ENCODE measurements at places on chromosomes 12 and 14. TPM values are rescaled to one million over a fixed set of nuclear protein-coding genes. Genes with fewer than 3 reads are reported as not detected.

DACT1 gene
- total RNA-seq: 9.7 TPM

SIX6 gene
- total RNA-seq: not detected

GRCh38 chr12:43120150-43120549 is 431.9 kb downstream of the ADAMTS20 start:
- no peak for DNase-seq

GRCh38 chr12:123064366-123064765 is 83.9 kb downstream of the ARL6IP4 start:
- no peak for DNase-seq

DNA sequence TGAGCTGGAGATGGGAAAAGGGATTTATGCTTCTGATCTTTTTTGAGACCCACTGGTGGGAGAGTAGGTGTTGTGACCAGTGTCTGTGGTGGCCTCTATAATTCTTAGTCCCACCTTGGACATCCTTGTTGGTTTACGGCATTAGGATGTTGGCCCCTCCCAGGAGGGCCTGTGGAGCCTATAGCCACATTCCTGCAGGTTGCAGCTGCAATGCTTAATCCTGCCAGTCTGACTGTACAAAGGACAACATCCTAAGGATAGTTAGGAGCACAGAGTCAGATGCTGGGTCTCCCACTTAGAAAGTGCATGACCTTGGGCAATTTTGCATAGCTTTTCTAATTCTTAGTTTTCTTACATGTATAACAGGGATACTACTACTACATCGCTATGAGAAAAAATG is 150.9 kb upstream of the SLC38A2 start:
- peak; percentile 40 for DNase-seq

GRCh38 chr14:95515596-95516552 is 576 bp downstream of the SYNE3 start:
- peak; percentile 45 for DNase-seq

DNA sequence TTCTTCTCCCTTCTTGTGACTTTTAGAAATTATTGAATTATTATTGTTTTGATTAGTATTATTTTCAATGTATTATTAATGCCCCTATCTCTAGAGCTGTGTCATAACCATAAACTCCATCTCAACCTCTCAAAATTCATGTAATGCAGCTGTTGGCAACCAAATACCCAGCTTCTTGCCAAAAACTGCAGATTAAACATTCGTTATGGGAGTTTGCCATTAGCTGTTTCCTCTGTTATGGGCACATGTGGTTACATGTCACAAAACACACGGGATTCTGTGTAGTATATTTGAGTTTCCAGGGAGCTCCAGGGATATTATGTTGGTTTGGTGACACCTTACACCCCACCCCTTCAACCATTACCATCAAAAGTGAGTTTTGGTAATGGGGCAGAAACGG is 2.8 kb upstream of the ALX1 start:
- DNase-seq: no peak

DNA sequence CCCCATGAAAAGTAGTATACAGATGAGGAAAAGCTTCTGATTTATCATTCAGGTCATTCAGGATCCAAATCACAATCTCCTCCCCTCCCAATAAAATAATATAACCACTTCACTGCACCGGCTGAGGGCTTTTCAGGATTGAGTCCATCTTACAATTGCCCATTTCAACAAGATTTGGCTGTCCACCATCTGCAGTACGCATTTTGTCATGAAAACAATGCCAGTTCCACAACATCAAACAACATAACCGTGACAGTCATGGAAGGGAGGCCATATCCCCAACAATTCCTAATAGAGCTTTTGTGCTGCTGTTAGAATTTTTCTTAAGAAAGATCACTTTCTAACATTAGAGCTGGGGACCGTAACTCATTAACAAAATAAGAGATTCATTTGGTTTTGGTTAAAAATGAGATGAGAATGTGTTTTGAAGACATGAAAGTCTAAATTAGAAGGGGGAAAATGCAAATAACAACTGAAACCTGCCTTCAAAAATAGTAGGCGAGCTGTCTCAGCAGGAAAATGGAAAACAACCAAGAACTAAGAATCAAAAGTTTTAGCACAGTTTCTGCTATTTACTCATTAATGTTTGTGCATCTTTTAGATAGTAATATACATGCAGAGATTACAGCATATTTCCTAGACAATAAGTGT is 38.3 kb upstream of the TMTC2 start:
- DNase-seq: no peak

DNA sequence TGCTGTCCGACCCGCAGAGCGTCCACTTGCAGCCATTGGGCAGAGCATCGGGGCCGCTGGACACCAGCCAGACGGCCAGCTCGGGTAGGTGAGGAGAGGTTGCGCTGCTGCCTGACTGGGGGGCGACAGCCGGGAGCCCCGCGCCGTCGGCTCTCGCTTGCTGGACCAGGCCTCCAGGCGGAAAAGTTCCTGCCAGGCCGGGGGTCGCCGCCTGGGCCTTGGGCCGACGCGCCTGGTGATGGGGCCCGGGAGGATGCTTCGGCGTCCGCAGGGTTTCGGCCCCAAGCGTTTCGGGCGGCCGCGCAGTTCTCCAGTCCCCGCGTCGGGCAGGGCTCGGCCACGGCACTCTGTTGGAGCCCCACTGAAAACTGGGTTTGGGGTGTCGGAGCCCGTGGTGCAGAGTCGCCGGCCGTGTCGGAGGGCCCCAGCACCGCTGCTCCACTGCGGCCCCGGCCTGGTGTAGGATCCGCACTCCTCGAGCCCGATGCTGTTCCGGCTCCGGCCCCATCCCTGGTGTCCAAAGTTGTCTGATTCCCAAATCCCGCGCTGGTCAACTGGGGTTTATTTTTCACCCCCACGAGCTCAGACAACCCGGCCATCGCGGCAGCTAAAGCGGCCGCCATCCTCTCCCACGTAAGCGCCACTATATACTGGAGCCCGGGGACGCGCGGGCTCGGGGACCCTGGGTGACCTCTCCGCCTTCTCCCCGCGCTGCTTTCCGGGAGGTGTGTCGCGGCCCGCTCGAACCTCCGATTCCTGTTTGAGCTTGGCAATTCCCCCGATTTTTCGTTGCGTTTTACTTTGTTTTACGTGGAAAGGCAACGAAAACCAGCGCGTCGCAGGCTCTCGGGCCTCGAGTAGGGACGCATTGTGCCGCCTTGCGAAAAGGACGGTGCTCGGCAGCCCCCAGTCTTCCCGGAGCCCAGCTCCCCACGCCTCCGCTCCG is 872 bp downstream of the VSX2 start:
- no peak for DNase-seq

- no peak for DNase-seq
Observed at GRCh38 chr12:114221957-114222630, 183.8 kb downstream of the TBX5 start.

GRCh38 chr12:41333974-41334373 is 145.9 kb downstream of the PDZRN4 start:
- no peak for DNase-seq

GRCh38 chr12:68844788-68845695 is 37.1 kb downstream of the MDM2 start:
- no peak for DNase-seq

- DNase-seq: peak; percentile 97
Observed at GRCh38 chr14:94598816-94599655, 13.2 kb upstream of the SERPINA3 start.

GRCh38 chr12:49366652-49367380 is 446 bp upstream of the SPATS2 start:
- peak; percentile 94 for DNase-seq

DNA sequence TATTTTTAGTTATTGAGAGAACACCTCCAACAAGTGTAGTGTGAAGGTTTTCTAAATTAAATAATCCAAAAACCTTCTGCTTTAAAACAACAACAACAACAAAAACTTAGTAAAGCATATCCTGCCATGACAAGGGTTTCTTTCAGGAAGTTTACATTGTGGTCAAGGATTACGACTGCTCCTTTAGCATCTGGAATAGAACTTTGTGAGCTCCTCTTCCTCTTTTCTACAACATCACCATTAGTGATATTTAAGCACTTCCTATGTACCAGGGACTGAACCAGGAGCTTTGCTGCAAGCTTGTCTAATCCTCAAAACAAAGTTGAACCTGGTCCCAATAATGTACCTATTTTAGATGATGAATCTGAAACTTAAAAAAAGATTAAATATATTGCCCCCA is 315.4 kb upstream of the KITLG start:
- DNase-seq: peak; percentile 57

DNA sequence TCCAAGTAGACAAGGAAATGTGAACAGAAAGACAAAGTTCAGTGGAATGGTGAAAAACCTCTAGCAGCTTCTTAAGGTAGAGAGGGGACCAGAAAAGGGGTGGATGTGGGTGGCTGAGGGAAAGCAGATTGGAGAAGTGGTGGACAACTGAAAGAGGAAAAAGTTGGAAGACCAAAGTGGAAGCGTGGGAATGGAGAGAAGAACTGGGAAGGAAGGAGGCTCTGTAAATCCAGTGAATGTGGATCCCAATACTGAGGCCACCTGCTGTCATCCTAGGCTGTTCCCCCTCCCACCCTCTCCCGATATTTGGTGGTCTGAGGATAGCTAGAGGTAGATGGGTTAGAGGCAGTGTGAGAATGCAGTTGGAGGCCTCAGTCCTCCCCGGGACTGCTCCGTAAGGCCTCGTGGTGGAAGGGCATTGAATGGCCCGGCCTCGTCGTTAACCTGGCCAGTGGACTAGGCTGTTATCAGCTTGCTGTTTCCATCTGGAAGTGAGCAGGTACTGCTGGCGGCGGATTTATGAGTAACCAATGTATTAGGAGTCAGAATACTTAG is 822 bp upstream of the POU6F1 start:
- no peak for DNase-seq

- no peak for DNase-seq
Observed at GRCh38 chr14:83047059-83047830, 1513.6 kb upstream of the SEL1L start.

- no peak for DNase-seq
Observed at GRCh38 chr12:110844551-110845338, 2.0 kb upstream of the CCDC63 start.

DNA sequence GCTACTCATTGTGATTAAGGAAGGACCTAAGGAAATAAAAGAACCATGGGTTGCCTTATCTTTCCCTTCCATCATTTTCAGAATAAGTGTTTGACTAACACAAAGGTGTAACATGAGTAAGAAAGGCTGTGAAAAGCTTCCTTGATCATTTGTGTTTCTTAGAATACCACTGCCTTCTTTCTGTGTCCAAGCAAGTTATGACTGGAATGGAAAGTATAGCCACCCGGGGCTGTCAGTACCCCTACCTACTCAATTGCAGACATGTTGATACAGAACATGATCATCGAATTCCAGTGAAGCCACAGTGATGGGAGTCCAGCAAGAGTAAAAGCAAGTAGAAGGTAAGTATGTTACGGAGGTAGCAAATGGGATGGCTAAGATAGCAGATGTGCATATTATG is 209.8 kb downstream of the PELI2 start:
- no peak for DNase-seq
